ENCODE measurements at places on chromosomes 5 and 9.

GRCh38 chr5:173557123-173557903, 59.1 kb downstream of the BOD1 start:
- DNase-seq: no peak

- no peak for DNase-seq
Measured at GRCh38 chr9:98227883-98228282, 27.6 kb downstream of the TBC1D2 start.

DNA sequence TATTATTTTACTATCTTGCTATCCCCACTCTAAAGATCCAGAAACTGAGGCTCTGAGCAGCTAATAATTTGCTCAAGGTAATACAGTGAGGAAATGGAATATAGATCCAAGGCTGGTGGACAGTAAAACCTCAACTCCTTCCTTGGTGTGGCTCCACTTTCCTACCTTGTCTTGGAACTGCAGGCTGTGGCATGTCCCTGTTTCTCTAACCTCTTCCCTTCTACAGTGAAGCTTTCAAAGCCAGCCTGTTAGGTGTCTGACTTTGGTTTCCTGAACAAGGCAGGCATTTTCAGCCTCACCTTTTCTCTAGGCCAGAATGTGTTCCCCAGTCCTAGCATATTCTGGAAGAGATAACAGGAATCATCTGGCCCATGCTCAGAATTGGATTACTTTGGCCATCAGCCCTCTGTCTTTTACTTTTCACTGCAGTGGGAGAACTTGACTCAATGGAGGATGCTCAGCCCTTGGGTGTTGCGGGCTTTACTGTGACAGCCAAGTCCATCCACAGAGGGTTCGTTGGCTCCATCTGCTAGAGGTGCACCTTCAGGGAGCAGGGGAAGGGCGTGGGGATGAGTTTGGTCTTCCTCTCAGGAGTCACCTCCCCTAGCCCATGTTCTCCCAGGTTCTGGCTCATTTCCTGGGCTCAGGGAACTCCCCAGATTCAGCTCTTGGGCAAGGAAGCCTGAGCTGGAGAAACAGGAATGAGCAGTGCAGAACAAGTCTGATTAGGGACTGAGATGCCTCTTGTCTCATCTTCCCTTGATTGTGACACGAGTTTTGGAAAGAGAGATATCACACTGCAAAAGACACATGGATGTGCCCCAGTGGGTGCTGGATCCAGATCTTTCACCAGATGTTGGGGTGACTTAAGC, 1.1 kb downstream of the NIPAL4 start:
- no peak for DNase-seq

DNA sequence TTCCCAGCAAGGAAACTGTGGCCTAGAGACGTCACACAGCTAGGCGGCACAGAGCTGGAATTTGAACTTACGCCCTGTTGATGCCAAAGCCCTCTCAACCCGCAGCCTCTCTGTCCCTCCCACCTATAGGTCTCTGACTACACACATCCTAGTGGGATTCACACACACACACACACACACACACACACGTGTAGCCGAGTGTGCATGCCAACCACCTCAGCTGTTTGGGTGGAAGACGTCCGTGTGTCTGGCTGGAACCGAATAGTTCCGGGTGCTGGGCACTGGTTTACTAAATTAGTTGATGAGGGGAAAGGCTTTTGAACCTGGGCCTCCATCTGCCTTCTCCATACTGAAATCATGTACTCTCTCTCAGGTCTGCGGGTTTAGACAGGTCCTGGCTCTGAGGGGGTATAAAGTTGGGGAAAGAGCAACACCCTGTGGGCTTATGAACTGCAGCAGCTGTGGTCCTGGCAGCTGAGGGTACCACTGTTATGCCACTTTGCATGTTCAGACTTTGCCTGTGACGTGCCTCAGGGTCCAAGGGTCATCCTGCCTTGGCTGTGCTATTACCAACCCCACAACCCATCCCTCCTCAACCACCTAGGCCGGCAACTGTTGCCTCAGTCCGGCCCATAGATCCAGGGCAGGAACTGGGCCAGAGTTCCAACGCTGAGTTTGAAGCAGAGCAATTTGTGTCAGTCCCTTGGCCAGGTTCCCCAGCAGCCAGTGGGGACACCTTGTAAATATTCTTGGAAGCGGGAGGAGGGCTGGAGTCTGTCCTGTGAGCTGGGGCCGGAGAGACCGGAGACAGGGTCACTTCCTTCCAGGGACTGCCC, 50.5 kb downstream of the PSD2 start:
- no peak for DNase-seq

DNA sequence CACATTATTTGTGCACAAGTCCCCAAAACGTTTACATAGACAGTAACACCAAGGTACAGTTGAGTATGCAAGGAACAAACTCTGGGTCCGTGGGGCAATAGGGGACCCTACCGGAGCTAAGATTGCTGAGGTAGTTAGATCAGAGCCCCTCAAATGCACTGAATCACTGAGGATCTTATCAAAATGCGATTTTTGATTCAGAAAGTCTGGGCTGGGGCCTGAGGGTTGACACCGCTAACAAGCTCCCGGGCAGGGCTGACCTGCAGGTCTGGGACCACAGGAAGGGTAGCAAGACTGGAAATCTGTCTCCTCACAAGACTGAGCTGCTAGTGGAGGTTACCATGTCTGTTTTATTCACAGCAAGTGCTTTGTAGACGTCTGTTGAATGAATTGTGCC, 1.8 kb upstream of the IL3 start:
- DNase-seq: no peak

- no peak for DNase-seq
Measured at GRCh38 chr9:72444435-72444834, 77.0 kb upstream of the TMC1 start.
